ENCODE measurements at places on chromosomes 12 and 14. TPM values are rescaled to one million over a fixed set of nuclear protein-coding genes. Genes with fewer than 3 reads are reported as not detected.

The CATSPERB gene
- total RNA-seq, result 3.6 TPM

The KRT78 gene
- total RNA-seq, result not detected

The VPS33A gene
- 13.3 TPM for total RNA-seq

The NGDN gene
- 28.1 TPM for total RNA-seq

The PPP4R4 gene
- total RNA-seq, result not detected

The PABPN1 gene
- total RNA-seq, result 46.2 TPM

The RAD9B gene
- 0.40 TPM for total RNA-seq

- no peak for DNase-seq
These were observed 11.9 kb upstream of the TC2N start for GRCh38 chr14:91879196-91879595.

- DNase-seq, result peak; percentile 62
These were observed 230.8 kb downstream of the FOXN3 start for GRCh38 chr14:89185919-89186855.

GRCh38 chr12:43349863-43350262 lies 202.1 kb downstream of the ADAMTS20 start:
- DNase-seq, result peak; percentile 12

GRCh38 chr12:47219243-47219642 lies 139.5 kb upstream of the AMIGO2 start:
- DNase-seq, result no peak

GRCh38 chr12:87812030-87812429 lies 217.2 kb downstream of the C12orf50 start:
- DNase-seq, result no peak

- DNase-seq, result no peak
These were observed 168.2 kb downstream of the SUDS3 start for GRCh38 chr12:118544569-118544968.

DNA sequence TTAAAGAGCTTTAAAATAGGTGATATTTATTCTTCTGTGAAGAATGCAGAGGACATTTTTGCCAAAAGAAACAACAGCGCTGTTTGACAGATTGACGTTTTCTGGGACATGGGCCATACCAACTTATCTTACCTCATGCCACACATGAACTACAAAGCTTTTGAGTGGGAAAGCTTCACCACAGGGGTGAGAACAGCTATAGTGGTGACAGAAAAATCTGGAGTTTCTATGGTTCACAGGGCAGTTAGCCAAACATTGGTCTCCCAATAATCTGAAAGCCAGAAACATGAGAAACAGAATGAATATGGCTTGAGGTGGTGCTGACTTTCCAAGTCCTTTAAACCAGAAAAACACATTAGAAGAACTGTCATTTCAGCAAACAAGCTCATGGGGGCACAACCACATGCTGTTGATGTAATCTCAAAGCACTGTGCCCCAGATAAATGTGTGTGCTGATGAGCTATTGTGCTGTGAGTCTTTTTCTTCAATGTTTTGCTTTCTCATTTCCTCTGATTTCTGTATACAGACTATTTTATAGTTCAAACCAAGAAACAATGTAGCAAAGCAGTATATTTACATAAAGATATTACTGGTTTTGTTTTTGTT lies 905.4 kb downstream of the SLC16A7 start:
- DNase-seq, result peak; percentile 37

GRCh38 chr14:94062344-94062940 lies 18.6 kb downstream of the DDX24 start:
- DNase-seq, result peak; percentile 35

DNA sequence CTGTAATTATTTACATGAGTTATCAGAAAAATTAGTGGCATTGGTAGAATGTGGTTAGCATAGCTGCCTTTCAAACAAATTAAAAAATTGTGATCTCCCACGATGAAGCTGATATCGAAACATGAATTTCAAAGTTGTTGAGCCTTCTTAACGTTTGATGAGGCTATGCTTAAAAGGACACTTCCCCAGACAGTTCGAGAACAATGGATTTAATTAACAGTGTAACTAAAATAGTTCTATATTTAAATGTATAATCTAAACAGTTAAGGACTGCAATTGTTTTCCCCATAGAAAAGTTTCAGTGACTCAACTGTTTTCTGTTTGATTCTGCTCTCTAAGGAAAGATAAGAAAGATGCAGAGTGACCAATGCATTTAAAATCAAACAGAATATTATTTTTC lies 1.6 kb downstream of the CLEC2B start:
- DNase-seq, result peak; percentile 39

GRCh38 chr14:32167907-32168306 lies 33.9 kb upstream of the RNU6-7 start:
- DNase-seq, result no peak

DNA sequence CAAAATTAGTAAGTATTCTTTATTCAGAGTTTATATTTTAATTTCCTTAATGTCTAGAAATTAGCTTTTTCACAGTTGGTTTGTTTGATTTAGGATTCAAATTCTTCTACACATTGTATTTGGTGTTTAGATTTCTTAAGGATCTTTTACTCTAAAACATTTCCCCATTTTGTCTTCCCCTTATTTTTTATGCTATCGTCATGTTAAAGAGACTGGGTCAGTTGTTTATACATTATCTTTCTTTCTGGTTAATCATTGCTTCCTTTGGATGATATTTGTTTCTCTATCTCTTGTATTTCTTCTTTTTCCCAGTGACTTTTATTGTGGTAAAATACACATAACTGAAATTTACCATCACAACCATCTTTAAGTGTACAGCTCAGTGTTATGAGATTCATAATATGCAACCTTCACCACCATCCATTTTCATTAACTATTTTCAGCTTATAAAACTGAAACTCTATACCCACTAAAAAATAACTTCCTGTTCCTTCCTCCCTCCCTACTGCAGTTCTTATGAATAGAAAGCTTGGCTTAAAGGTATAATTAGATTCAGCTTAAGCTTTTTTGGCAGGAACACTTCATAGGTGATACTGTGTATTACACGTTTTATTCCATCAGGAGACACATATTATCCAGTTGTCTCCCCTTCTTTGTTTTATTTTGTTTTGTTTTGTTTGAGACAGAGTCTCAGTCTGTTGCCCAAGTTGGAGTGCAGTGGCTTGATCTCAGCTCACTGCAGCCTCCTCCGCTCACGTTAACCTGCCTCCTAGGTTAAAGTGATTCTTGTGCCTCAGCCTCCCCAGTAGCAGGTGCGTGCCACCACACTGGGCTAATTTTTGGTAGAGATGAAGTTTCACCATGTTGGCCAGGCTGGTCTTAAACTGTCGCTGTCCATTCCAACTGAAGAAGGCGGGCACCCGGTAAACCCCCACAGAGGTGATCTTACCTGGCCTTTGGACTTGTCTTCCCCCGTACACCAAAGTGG lies 45.0 kb downstream of the NOPCHAP1 start:
- no peak for DNase-seq

DNA sequence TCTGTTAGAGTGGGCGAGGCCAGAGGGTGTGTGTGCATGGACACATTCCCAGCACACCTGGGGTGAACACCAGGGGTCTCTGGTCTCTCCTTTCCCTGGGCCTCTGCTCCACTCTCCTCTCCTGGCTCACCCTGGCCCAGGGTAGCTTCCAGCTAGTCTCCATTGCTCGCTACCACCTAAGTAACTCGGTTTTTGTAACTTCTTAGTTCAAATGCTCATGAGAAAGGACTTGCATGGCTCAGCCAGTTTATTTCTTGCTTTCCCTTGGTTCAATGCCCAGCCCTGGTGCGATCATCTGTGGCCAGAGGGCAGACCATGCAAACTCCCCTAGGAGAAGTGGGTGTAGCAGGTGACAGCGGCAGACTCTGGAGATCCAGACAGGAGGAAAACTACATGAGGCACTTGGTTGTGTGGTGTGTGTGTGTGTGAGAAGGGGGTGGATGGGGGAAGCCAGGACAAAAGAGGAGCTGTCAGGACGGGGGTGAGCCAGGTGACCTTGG lies 8.9 kb upstream of the ACVR1B start:
- DNase-seq, result no peak

Measured in lung microvascular endothelial cell (primary cell).